ENCODE measurements at places on chromosomes 2 and 18.

- no peaks in the 10 kb centered on the region for H3K27me3 ChIP-seq
- no peaks in the 10 kb centered on the region for H3K36me3 ChIP-seq
- DNase-seq, result no peak
Measured at GRCh38 chr18:67362906-67363305, 153.6 kb downstream of the DSEL start.

GRCh38 chr2:160114020-160114419 is 51.6 kb upstream of the PLA2R1 start:
- 0 out of 2 replicates have a peak, but pooled peaks cover 3% of the 10 kb centered on the region for H3K4me1 ChIP-seq
- no peaks in the 10 kb centered on the region for H3K27me3 ChIP-seq
- H3K36me3 ChIP-seq, result no peaks in the 10 kb centered on the region
- H3K4me3 ChIP-seq, result no peak overlapping the region
- no peak overlapping the region for H3K27ac ChIP-seq

- peak; percentile 18 for DNase-seq
- no peak overlapping the region for H3K27ac ChIP-seq
- H3K4me3 ChIP-seq, result peak overlapping the region; percentile 66
- peaks cover 22% of the 10 kb centered on the region for H3K4me1 ChIP-seq
Measured at GRCh38 chr2:214810671-214811070, 1.2 kb upstream of the BARD1 start.

GRCh38 chr2:26982102-26982742 is 11.8 kb downstream of the MAPRE3 start:
- H3K27ac ChIP-seq, result no peak overlapping the region
- H3K36me3 ChIP-seq, result no peaks in the 10 kb centered on the region
- no peak overlapping the region for H3K4me3 ChIP-seq

GRCh38 chr2:68594674-68595492 is 48.5 kb upstream of the PROKR1 start:
- H3K4me1 ChIP-seq, result no peaks in the 10 kb centered on the region
- H3K27ac ChIP-seq, result no peak overlapping the region
- peak; percentile 72 for DNase-seq
- no peaks in the 10 kb centered on the region for H3K27me3 ChIP-seq
- H3K36me3 ChIP-seq, result no peaks in the 10 kb centered on the region
- H3K4me3 ChIP-seq, result no peak overlapping the region

DNA sequence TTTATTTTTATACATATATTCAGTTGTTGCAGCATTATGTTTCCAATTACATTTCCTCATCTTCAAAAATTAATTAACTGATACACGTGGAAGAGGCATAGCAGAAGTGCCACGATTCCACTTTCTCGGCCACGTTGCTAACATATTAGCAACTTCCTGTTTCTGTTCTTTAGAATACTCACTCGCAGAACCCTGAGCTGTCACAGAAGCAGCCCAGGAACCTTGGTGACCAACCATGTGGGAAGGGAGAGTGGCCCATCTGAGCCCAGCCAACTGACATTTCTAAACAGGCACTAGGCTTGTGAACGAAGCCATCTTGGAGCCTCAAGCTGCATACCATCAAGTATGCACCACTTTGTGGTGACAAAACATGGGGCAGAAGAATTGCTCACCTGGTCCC is 350.1 kb downstream of the CBLN2 start:
- H3K27me3 ChIP-seq, result no peaks in the 10 kb centered on the region
- DNase-seq, result no peak
- H3K36me3 ChIP-seq, result peaks cover 8% of the 10 kb centered on the region
- no peak overlapping the region for H3K27ac ChIP-seq
- H3K4me1 ChIP-seq, result no peaks in the 10 kb centered on the region
- no peak overlapping the region for H3K4me3 ChIP-seq

- H3K27me3 ChIP-seq, result no peaks in the 10 kb centered on the region
- H3K27ac ChIP-seq, result no peak overlapping the region
- H3K4me3 ChIP-seq, result no peak overlapping the region
- no peaks in the 10 kb centered on the region for H3K36me3 ChIP-seq
- H3K4me1 ChIP-seq, result no peaks in the 10 kb centered on the region
Measured at GRCh38 chr2:228458364-228458763, 276.9 kb upstream of the SPHKAP start.

- no peaks in the 10 kb centered on the region for H3K36me3 ChIP-seq
- H3K27ac ChIP-seq, result no peak overlapping the region
- peaks cover 3% of the 10 kb centered on the region for H3K4me1 ChIP-seq
- no peak overlapping the region for H3K4me3 ChIP-seq
- H3K27me3 ChIP-seq, result no peaks in the 10 kb centered on the region
Measured at GRCh38 chr2:149192427-149192826, 138.0 kb upstream of the LYPD6 start.

DNA sequence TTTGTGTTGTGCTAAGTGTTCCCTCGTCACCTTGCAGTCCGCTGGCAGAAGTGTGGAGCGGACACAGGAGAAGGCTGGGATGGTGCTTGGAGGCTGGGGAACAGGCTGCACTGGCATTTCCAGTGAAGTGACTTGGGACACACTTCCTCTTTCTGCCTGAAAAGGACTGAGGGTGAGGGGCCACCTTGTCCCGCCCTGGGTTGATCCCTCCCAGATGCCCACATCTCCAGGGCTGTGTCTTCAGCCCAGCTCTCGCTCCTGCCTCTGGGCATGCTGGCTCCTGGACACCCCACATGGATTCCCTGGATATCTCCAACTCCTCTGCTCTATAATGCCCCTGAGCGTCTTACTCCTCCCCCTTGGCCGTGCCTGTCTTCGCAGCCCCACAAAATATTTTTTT is 412.6 kb downstream of the PTPRM start:
- no peaks in the 10 kb centered on the region for H3K36me3 ChIP-seq
- no peak for DNase-seq
- no peak overlapping the region for H3K27ac ChIP-seq
- H3K4me3 ChIP-seq, result no peak overlapping the region

DNA sequence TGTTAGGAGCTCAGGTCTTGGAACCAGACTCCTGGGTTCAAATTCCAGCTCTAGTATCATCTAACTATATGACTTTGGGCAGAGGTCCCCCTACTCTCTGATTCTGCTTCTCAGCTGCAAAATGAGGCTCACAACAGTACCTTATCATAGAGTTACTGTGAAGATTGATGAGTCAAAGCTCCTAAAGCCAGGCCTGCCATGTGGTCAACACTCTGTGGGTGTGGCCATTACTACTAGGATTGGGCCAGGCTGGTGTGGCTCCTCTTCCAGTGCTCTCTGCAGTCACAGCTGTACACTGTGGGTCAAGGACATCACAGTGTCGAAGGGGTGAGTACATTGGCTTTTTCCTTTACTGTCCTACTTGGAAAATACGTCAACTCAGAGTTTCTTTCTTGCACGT is 22.6 kb downstream of the CAPN13 start:
- H3K4me3 ChIP-seq, result no peak overlapping the region
- H3K27me3 ChIP-seq, result no peaks in the 10 kb centered on the region
- H3K36me3 ChIP-seq, result no peaks in the 10 kb centered on the region
- H3K27ac ChIP-seq, result no peak overlapping the region

- peaks cover 28% of the 10 kb centered on the region for H3K27me3 ChIP-seq
- H3K27ac ChIP-seq, result no peak overlapping the region
- peak overlapping the region; percentile 74 for H3K4me3 ChIP-seq
- DNase-seq, result peak; percentile 11
- 0 out of 2 replicates have a peak, but pooled peaks cover 8% of the 10 kb centered on the region for H3K36me3 ChIP-seq
Measured at GRCh38 chr2:191012845-191013681, 908 bp downstream of the STAT1 start.

DNA sequence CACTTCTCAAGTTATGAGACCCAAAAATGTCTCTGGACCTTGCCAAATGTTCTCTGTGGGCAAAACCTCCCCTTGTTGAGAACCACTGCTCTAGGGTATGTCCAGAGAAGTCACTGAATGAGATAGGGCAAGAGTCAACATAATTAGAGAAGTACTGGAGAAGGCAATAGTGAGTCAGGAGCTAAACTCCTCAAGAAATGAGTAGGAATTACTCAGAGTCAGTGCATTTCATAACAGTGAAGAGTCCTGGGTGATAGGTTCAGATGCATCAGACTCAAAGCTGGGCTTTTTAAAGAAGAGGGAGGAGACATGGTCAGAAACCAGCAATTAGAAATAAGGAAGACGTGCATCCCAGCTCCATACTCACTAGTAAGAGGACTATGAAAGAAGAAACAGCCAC is 38.6 kb upstream of the IHH start:
- H3K27ac ChIP-seq, result no peak overlapping the region
- H3K36me3 ChIP-seq, result no peaks in the 10 kb centered on the region
- no peaks in the 10 kb centered on the region for H3K4me1 ChIP-seq
- no peaks in the 10 kb centered on the region for H3K27me3 ChIP-seq
- no peak overlapping the region for H3K4me3 ChIP-seq

- DNase-seq, result peak; percentile 88
- H3K4me1 ChIP-seq, result peaks cover 15% of the 10 kb centered on the region
- no peaks in the 10 kb centered on the region for H3K27me3 ChIP-seq
- no peak overlapping the region for H3K27ac ChIP-seq
Measured at GRCh38 chr2:29309090-29310029, 194.1 kb downstream of the CLIP4 start.

DNA sequence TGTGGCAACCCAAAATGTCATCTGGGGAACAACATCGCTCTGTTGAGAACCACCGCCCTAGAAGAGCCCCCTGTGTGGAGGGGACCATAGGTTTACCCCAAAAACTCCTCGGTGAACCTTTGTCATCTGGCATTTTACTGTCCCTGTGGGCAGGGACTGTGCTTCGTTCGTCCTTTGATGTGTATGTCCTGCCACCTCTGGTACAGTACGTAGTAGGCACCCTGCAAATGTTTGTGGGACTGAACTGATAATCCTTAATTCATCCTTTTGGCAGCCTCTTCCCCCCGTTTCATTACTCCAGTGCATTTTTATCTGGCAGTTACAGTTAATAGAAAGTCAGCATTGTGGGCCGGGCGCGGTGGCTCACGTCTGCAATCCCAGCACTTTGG is 728 bp downstream of the NAPG start:
- no peaks in the 10 kb centered on the region for H3K36me3 ChIP-seq
- DNase-seq, result no peak
- H3K4me1 ChIP-seq, result peaks cover 5% of the 10 kb centered on the region
- no peaks in the 10 kb centered on the region for H3K27me3 ChIP-seq
- no peak overlapping the region for H3K27ac ChIP-seq

DNA sequence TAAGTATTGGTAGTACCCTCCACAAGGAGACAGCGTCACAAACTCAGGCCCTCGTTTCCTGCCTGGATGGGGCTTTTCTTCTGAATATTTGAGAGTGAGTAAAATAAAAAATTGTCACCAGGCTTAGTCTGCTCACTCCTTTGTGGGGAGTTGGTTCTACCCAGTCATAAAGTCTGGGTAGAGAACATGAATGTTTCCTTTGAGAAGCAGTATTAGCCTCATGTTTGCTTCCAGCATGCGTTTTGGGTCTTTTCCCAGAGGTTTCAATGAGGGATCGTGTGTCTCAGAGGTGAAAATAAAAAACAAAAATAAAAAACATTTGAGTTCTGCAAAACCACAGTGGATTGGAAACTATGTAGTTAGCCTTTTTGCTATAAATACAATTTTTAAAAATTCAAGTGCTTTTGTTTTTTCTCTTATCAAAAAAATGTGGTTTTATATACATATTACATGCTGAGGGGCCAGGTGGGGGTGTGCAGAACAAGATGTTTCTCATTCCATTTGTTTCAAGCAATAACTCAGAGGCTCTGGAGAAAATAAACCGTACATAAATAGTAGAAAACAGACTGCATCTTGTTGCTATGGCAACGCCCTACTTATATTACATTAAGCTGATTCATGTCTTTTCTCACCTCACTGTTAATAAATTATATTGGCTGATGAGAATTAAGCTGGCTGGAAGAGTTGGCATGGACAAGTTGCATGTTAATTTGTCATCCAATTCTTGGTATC is 225.4 kb upstream of the FBXO11 start:
- H3K4me1 ChIP-seq, result no peaks in the 10 kb centered on the region
- no peak overlapping the region for H3K27ac ChIP-seq
- H3K36me3 ChIP-seq, result no peaks in the 10 kb centered on the region
- H3K4me3 ChIP-seq, result no peak overlapping the region

- no peaks in the 10 kb centered on the region for H3K36me3 ChIP-seq
- DNase-seq, result peak; percentile 34
- no peaks in the 10 kb centered on the region for H3K4me1 ChIP-seq
- H3K4me3 ChIP-seq, result no peak overlapping the region
Measured at GRCh38 chr2:185979546-185980071, 241.0 kb downstream of the FSIP2 start.

GRCh38 chr2:120432976-120433815 is 87.3 kb downstream of the INHBB start:
- no peaks in the 10 kb centered on the region for H3K36me3 ChIP-seq
- H3K27me3 ChIP-seq, result peaks cover 5% of the 10 kb centered on the region
- H3K27ac ChIP-seq, result no peak overlapping the region
- peaks cover 43% of the 10 kb centered on the region for H3K4me1 ChIP-seq

DNA sequence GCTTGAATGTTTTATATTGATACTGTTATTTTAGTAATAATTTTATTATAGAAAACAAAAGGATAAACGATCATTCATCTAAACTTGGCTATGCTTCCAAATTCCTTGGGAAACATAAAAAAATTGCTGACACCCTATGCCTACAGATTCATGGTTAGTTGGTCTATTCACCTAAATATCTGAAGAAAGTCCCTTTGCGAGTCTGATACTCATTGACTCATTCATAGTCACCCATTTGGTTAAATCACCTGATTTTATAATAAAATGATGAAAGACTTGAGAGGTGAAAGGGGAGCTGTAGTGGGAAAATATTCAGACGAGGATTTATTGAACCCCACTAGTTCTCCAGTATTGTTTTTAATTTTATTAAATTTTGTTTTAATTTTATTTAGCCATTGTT is 112.0 kb downstream of the PTPN4 start:
- no peaks in the 10 kb centered on the region for H3K27me3 ChIP-seq
- DNase-seq, result no peak
- H3K4me1 ChIP-seq, result no peaks in the 10 kb centered on the region
- no peak overlapping the region for H3K4me3 ChIP-seq
- H3K36me3 ChIP-seq, result peaks cover 5% of the 10 kb centered on the region

- no peak overlapping the region for H3K4me3 ChIP-seq
- no peak overlapping the region for H3K27ac ChIP-seq
- no peak for DNase-seq
- H3K36me3 ChIP-seq, result no peaks in the 10 kb centered on the region
- no peaks in the 10 kb centered on the region for H3K27me3 ChIP-seq
- H3K4me1 ChIP-seq, result no peaks in the 10 kb centered on the region
Measured at GRCh38 chr2:228474466-228474865, 293.0 kb upstream of the SPHKAP start.

DNA sequence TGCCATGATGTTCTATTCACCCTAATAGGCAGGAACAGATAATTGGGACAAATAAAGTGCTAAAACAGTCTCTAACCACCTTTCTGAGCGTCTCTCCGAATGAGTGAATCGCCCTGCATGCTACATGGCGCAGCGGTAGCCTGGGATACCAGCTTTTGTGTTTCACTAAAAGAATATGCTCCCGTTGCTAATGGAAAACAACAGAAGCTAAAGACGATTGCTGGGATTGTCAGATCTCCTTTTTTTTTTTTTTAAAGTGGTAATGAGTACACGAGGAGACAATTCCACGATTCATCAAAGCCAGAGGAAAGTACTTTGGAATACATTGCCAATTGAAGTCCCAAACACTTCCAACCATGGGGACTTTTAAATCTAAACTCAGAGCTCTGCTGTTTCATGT is 1815.3 kb upstream of the CELF4 start:
- peak; percentile 57 for DNase-seq
- H3K27ac ChIP-seq, result no peak overlapping the region
- no peaks in the 10 kb centered on the region for H3K36me3 ChIP-seq
- no peaks in the 10 kb centered on the region for H3K27me3 ChIP-seq
